ENCODE measurements at places on chromosomes 2 and 18.

DNA sequence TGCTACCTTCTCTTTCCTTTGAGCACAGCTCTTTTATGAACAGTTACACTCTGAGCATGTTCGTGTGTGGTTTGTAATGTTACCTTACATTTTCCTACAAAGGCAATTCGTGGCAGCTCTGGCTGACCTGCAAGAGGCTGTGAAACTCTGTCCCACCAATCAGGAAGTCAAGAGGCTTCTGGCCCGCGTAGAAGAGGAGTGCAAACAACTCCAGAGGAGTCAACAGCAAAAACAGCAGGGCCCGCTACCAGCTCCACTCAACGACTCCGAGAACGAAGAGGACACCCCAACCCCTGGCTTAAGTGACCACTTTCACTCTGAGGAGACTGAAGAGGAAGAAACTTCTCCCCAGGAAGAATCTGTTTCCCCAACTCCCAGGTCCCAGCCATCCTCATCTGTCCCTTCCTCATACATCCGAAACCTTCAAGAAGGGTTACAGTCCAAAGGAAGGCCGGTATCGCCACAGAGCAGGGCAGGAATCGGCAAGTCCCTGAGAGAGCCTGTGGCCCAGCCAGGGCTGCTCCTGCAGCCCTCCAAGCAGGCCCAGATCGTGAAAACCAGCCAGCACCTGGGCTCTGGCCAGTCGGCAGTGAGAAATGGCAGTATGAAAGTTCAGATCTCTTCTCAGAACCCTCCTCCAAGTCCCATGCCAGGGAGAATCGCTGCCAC is 56.9 kb downstream of the WDSUB1 start:
- DNase-seq, result no peak

GRCh38 chr2:74221604-74222299 is 23.3 kb downstream of the MTHFD2 start:
- DNase-seq, result no peak

DNA sequence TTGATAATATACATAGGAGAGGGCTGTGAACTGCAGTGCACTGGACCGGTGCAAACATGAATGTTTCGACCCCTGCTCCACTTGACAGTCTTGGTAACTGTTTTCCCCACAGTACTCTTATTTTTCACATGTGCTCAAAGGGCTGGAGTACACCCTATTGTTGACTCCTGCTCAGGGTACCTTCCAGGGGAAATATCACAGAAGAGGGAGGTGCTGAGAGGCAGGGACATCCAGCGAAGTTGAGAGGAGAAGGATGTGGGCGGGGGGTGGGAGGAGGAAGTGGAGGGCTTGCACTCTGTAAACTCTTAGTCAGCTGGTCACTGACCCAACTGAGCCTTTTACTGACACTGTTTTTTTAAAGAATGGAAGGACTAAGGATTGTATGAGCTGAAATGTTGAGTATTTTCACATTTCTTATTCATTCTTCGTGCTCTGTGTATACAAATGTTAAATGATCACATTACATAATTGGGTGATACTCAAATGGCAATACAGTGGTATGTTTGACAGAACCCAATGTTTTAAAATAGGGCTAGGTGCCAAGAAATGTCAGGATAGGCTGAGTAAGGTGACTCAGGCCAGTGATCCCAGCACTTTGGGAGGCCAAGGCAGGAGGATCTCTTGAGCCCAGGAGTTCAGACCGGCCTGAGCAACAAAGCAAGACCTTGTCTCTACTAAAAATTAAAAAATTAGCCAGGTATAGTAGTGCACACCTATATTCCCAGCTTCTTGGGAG is 10.0 kb downstream of the INPP4A start:
- no peak for DNase-seq

GRCh38 chr2:48541666-48542389 is 11.9 kb downstream of the STON1 start:
- DNase-seq, result no peak

- DNase-seq, result no peak
These were observed 123.6 kb downstream of the LRATD1 start for GRCh38 chr2:14756122-14756541.

DNA sequence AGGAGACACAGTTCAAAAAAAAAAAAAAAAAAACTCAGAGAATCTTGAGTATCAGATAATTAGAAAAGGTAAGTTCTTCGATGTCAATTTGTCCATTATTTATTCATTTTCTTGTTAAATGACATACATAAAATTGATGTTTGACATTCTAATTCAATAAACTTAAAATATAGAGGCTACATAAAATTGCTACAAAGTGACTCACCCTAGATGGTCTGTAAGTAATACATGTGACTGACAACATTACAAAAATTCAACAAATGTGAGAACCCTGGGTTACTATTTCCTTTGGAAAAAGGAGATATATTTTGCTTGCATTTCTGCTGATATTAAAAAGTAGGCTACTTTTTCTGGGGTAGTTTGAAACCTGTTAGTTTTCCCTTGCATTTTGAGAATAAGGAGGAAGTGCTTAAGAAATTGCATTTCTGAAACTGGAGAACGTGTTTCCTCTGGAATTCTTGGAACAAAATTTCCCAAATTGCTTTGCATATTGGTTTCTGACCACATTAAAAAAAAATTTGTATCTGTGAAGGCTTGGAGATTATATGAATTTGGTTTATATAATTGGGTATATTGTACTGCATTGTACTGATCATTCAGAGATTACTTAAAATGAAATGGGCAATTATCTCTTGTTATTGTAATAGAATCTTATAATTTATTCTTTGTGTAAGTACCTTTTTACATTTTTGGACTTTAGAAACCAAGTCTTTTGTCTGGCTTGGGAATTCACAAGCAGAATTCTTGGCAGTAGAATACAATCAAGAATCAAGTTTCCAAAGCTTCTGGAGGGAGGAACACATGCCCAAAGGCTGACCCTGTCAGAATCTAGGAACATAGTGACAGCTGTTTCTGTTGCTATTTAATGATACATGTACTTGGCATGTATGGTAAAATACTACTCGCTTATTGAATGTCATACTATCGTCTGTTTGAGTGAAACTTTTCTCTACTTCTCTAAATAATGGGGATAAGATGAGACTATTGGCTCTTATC is 106.1 kb downstream of the DSEL start:
- no peak for DNase-seq
